ENCODE measurements at places on chromosomes 7 and 10. TPM values are rescaled to one million over a fixed set of nuclear protein-coding genes. Genes with fewer than 3 reads are reported as not detected.

- peak overlapping the region; percentile 53 for H3K27ac ChIP-seq
- H3K4me3 ChIP-seq, result no peak overlapping the region
- no peak for DNase-seq
- H3K27me3 ChIP-seq, result no peaks in the 10 kb centered on the region
- H3K4me1 ChIP-seq, result peaks cover 21% of the 10 kb centered on the region
Observed at GRCh38 chr10:60099998-60100747, 193.8 kb upstream of the CCDC6 start.

GRCh38 chr10:75098902-75099673 lies 12.4 kb upstream of the SAMD8 start:
- no peaks in the 10 kb centered on the region for H3K27me3 ChIP-seq
- no peaks in the 10 kb centered on the region for H3K36me3 ChIP-seq
- H3K4me3 ChIP-seq, result no peak overlapping the region
- DNase-seq, result no peak
- H3K27ac ChIP-seq, result no peak overlapping the region

GRCh38 chr10:86225103-86225782 lies 141.4 kb downstream of the GRID1 start:
- peaks cover 19% of the 10 kb centered on the region for H3K27me3 ChIP-seq
- no peak overlapping the region for H3K4me3 ChIP-seq
- H3K27ac ChIP-seq, result no peak overlapping the region
- no peaks in the 10 kb centered on the region for H3K4me1 ChIP-seq

DNA sequence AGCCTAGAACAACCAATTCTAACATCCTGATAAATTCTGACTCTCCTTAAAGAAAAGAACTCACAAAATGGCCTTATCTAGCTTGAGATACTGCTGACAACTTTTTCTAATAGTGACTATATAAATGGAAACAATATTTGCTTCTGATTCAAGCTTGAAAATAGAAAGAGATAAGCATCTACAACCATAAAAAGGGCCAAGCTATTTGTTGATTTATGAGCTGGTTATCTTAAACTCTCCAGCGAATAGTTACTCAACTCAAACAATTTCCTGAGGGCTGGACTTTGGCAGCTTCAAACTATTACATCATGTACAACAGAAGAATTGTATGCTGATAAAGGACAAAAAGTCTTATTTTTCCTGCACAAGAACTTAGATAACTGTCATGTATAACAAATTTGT lies 4.6 kb downstream of the USP54 start:
- peaks cover 4% of the 10 kb centered on the region for H3K36me3 ChIP-seq
- peaks cover 33% of the 10 kb centered on the region for H3K4me1 ChIP-seq
- H3K27ac ChIP-seq, result peak overlapping the region; percentile 5
- DNase-seq, result no peak
- no peak overlapping the region for H3K4me3 ChIP-seq

DNA sequence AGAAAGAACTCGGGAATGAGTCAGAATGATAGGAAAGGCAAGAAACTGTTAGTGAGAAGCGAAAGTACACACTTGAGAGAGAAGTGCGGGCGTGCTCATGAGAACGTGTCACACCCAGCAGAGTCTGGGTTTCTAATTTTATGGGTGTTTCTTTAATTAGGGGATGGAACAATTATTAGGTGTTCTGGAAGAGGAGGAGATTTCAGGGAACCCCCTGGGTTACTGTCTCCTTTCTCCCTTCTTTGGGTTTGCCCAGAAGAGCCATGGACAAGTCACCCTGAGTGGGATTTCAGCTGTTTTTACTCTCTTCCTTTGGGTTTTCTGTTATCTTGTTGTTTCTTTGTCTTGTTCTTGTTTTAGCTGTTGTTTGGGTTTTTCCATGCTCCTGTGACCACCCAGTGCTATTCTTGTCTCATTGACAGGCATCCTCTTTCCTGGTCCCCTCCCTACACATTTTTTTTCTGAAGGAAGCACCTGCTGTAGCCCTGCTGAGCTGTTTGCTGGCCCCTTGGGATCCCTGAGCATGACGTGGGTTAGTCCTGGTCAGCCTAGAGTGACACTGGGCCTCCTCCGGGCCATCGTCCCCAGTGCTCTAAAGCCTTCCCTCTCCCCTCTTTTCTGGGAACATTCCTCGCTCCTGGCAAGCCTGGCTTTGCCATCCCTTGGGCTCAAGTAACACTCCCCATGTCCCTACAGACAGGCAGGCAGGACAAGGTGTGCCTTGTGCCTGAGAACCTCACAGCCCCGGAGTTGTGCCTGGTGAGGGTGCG lies 3.5 kb downstream of the SH2D4B start:
- peaks cover 3% of the 10 kb centered on the region for H3K27me3 ChIP-seq
- H3K4me3 ChIP-seq, result no peak overlapping the region
- peaks cover 12% of the 10 kb centered on the region for H3K4me1 ChIP-seq
- DNase-seq, result no peak
- H3K36me3 ChIP-seq, result no peaks in the 10 kb centered on the region

- peaks cover 8% of the 10 kb centered on the region for H3K4me1 ChIP-seq
- peak overlapping the region; percentile 28 for H3K27ac ChIP-seq
- no peak for DNase-seq
- no peaks in the 10 kb centered on the region for H3K27me3 ChIP-seq
Observed at GRCh38 chr10:58023341-58024073, 244.2 kb downstream of the IPMK start.

GRCh38 chr7:117325836-117326235 lies 3.0 kb upstream of the WNT2 start:
- H3K36me3 ChIP-seq, result peaks cover 21% of the 10 kb centered on the region
- peaks cover 31% of the 10 kb centered on the region for H3K4me1 ChIP-seq
- peaks cover 16% of the 10 kb centered on the region for H3K27me3 ChIP-seq
- no peak for DNase-seq
- no peak overlapping the region for H3K4me3 ChIP-seq
- no peak overlapping the region for H3K27ac ChIP-seq

DNA sequence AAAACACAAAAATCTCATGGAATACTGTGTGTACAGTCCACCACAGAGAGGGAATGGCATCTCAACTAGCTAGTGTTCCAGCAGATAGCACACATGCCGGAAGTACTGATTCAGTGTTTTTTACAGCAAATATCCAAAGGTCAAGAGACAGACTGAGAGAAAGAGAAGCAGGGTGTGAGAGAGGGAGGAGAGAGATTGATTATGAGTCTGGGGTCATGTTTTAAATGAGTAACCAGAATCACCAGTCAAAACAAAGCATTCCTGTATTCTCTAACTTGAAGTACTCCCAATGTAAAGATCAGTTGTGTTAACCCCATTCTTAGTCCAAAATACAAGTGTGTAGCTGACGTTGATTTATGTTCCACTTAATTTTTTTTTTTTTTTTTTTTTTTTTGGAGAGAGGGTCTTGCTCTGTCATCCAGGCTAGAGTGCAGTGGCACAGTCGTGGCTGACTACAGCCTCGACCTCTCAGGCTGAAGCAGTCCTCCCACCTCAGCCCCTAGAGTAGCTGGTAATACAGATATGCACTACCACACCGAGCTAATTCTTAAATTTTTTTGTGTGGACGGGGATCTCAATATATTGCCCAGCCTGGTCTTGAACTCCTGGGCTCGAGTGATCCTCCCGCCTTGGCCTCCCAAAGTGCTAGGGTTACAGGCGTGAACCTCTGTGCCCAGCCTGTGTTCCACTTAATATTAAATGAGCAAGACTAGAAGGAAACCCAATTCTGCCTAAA lies 114.2 kb downstream of the TAF3 start:
- H3K27me3 ChIP-seq, result no peaks in the 10 kb centered on the region
- DNase-seq, result no peak
- H3K27ac ChIP-seq, result no peak overlapping the region
- peaks cover 5% of the 10 kb centered on the region for H3K4me1 ChIP-seq
- H3K4me3 ChIP-seq, result no peak overlapping the region

GRCh38 chr7:32957326-32958045 lies at the start of gene FKBP9:
Gene FKBP9 (plus strand): TSS chr7:32957440. CDS start chr7:32957574, 134 bp downstream.
- H3K36me3 ChIP-seq, result peaks cover 9% of the 10 kb centered on the region
- H3K4me1 ChIP-seq, result peaks cover 15% of the 10 kb centered on the region
- H3K27ac ChIP-seq, result peak within 1 kb of the TSS; percentile 98
- peak; percentile 82 for DNase-seq
- peak within 1 kb of the TSS; percentile 79 for H3K4me3 ChIP-seq

GRCh38 chr7:79822620-79823240 lies 311.9 kb upstream of the GNAI1 start:
- H3K4me1 ChIP-seq, result peaks cover 44% of the 10 kb centered on the region
- no peaks in the 10 kb centered on the region for H3K36me3 ChIP-seq
- peak overlapping the region; percentile 83 for H3K27ac ChIP-seq
- no peaks in the 10 kb centered on the region for H3K27me3 ChIP-seq
- H3K4me3 ChIP-seq, result no peak overlapping the region

DNA sequence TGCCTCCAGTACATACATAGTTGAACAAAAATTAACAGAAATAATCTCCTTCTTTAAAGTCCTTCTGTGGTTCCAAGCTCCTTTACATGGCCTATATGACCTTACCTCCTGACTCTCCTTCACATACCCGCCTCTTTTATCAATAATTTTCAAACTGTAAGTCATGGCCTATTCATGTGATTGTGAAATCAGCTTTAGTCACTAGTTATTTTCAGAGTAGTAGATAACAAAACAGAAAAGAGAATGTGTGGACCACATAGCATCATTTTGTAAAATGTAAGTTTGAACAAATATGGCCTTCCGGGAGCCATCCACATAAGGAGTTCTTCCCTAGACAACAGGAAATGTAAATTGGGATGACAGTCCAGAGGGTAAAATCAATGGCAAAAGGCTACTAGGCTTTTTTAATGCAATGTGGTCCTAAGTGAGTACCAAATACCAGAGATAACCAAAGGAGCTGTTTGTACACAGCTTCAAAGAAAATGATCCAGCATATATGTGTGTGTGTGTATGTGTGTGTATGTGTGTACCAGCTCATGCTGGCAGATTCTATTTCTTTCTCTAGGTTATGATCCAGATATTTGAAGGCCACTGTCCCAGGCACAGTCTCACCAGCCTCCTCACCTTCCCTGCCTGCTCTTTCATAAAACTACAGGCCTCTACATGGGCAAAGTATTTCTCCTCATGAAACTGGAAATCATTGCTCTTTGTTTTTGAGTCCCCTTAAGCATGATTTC lies 12.3 kb upstream of the FAM133B start:
- no peak overlapping the region for H3K4me3 ChIP-seq
- H3K4me1 ChIP-seq, result no peaks in the 10 kb centered on the region
- peaks cover 5% of the 10 kb centered on the region for H3K36me3 ChIP-seq
- H3K27ac ChIP-seq, result no peak overlapping the region

- no peak overlapping the region for H3K27ac ChIP-seq
- peaks cover 4% of the 10 kb centered on the region for H3K4me1 ChIP-seq
- no peak for DNase-seq
- no peaks in the 10 kb centered on the region for H3K27me3 ChIP-seq
- H3K4me3 ChIP-seq, result no peak overlapping the region
Observed at GRCh38 chr10:13693783-13694700, 107.3 kb downstream of the PRPF18 start.

DNA sequence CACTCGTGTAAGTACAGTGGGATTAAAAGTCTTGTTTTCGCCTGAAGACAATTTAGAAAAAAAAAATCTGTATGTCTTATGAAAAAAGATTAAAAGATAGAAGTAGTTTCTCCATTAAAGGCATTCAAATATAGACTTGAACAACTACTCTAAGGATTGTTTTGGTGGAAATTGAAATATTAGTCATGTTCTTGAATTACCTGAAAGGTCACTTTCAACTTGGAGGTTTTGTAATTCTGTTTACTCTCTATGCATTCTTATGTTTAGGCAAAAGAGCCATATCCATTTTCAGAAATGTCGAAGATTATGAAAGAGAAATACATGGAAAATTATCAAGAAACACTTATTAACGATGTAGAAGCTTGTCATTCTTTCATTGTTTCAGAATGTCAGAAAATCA lies 373.7 kb downstream of the ARL4A start:
- H3K27me3 ChIP-seq, result no peaks in the 10 kb centered on the region
- no peaks in the 10 kb centered on the region for H3K36me3 ChIP-seq
- no peak overlapping the region for H3K4me3 ChIP-seq
- H3K4me1 ChIP-seq, result peaks cover 23% of the 10 kb centered on the region

GRCh38 chr7:40673285-40673684 lies 538.5 kb downstream of the SUGCT start:
- peaks cover 6% of the 10 kb centered on the region for H3K4me1 ChIP-seq
- H3K4me3 ChIP-seq, result no peak overlapping the region
- H3K36me3 ChIP-seq, result no peaks in the 10 kb centered on the region
- H3K27me3 ChIP-seq, result no peaks in the 10 kb centered on the region

DNA sequence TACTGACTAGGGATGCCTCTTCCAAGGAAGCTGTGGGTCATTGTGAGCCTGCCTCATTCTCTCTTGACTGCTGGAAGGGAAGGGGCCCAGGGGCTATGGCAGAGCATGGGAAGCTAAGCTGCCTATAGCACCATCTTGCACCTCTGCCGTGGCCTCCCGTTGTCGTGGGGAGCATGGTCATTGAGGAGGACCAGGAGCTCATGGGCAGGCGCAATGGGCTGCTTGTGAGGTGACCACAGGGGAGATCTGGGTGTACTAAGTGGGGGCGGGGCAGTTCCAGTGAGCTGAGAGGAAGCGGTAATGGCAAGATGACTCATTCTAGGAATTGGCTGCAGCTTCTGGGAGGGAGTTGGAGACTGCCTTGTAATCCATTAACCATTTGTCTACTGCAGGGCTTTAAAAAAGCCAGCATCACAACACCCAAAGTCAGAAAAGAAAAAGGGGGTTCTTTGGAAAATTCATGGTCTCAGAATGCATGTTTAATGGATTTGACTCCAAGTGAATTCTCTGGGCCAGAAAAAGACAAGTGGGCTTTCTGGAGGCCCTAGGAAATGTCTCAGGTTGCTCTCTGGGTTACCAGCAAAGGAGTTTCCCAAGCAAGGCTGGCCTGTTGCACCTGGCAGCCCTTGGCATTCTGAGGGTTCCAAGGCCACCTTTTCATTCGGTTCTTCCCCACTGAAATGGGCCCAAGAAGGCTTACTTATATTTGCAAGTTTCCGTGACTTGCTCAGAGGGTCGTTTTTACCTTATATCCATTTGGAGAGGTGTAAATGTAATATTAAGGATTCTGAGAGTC lies 3.6 kb downstream of the DUSP5 start:
- peaks cover 54% of the 10 kb centered on the region for H3K4me1 ChIP-seq
- H3K27me3 ChIP-seq, result peaks cover 45% of the 10 kb centered on the region
- no peak overlapping the region for H3K4me3 ChIP-seq
- no peaks in the 10 kb centered on the region for H3K36me3 ChIP-seq
- H3K27ac ChIP-seq, result no peak overlapping the region

- no peak overlapping the region for H3K27ac ChIP-seq
- peaks cover 6% of the 10 kb centered on the region for H3K36me3 ChIP-seq
Observed at GRCh38 chr7:46832136-46832535, 749.8 kb downstream of the TNS3 start.

GRCh38 chr10:59900048-59900727 lies 6.2 kb downstream of the CCDC6 start:
- H3K27me3 ChIP-seq, result no peaks in the 10 kb centered on the region
- DNase-seq, result no peak

- peak overlapping the region; percentile 65 for H3K4me3 ChIP-seq
- no peaks in the 10 kb centered on the region for H3K36me3 ChIP-seq
- H3K4me1 ChIP-seq, result peaks cover 28% of the 10 kb centered on the region
- peak; percentile 67 for DNase-seq
- H3K27me3 ChIP-seq, result peaks cover 16% of the 10 kb centered on the region
Observed at GRCh38 chr7:101814081-101814990, 3.1 kb upstream of the CUX1 start.

GRCh38 chr7:37425498-37425897 lies 23.2 kb downstream of the ELMO1 start:
- H3K4me1 ChIP-seq, result no peaks in the 10 kb centered on the region
- no peak overlapping the region for H3K4me3 ChIP-seq
- DNase-seq, result no peak
- no peaks in the 10 kb centered on the region for H3K36me3 ChIP-seq
- H3K27me3 ChIP-seq, result no peaks in the 10 kb centered on the region
- H3K27ac ChIP-seq, result no peak overlapping the region

Gene MORN4
- 16.4 TPM for total RNA-seq

Gene HOXA4
- 55.9 TPM for total RNA-seq

Gene GPRIN2
- 20.3 TPM for total RNA-seq

Gene PILRA
- 6.1 TPM for total RNA-seq

Gene PRRT4
- 9.5 TPM for total RNA-seq

Gene NAT16
- total RNA-seq, result not detected

Gene ITPRID1
- total RNA-seq, result not detected
